Ovary (tissue), 10 donors: ENCODE measurements at places on chromosomes 5 and 9. TPM values are rescaled to one million over a fixed set of nuclear protein-coding genes. Genes with fewer than 3 reads are reported as not detected.

GRCh38 chr5:103347716-103348423 lies 89.3 kb downstream of the MACIR start:
- no peak for DNase-seq

- DNase-seq = peak; percentile 32
Observed at GRCh38 chr9:18472841-18473251, 1.1 kb upstream of the ADAMTSL1 start.

GRCh38 chr9:111136180-111136579 lies 97.9 kb upstream of the LPAR1 start:
- no peak for DNase-seq

GRCh38 chr5:19536387-19536786 lies 451.6 kb downstream of the CDH18 start:
- DNase-seq = no peak

GRCh38 chr9:111316796-111317195 lies 13.2 kb downstream of the OR2K2 start:
- no peak for DNase-seq

DNA sequence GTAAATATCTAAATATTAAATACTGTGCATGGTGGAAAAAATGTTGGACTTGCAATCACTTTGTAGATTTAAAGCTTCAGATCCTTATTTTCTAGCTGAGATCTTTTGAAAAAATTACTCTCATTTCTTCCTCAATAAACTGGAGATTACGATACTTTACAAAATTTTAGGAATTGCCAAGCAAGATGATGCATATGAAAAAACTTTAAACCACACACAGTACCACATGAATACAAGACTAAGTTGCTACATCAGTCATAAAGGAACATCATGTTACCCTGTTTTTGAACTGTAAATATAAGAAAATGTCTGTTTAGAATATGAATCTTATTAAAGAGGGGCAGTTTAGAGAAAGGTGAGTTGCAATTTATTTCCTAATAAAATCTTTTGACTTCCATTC lies 703.6 kb upstream of the NUDT12 start:
- no peak for DNase-seq

Gene TCF7
- total RNA-seq = 4.0 TPM
